ENCODE measurements at places on chromosomes 6 and 20.

DNA sequence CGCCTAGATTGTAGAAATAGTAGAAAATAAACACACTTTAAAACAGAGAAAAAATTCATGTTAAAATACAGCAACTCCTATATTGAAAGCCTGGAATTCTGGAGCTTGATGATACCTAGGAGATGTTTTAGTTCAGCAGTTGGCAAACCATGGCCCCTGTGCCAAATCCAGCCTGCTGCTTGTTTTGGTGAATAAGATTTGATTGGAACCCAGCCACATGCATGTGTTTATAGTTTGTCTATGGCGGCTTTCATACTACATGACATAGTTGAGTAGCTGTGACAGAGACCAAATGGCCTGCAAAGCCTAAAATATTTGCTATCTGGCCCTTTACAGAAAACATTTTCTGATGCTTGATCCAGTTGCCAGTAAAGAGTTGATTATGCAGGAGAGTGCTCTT, 57.2 kb downstream of the PAX1 start:
- DNase-seq: no peak

DNA sequence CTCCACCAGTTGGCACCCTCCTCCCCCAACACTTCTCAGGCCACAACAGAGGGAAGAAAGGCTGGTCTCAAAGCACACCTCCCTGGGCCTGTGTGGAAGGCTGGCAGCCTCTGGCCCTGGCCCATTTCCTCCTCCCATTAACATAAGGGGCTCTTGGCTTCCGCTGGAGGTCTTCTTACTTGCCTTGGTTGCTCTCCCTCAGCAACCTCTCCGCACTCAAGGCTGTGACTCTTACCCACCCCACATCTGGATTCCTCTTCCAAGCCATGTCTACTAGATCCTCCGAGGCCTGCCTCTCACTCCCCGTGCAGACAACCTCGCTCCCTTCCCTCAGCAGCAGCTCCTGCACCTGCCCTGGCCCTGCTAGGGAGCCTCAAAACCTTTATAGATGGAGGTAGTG, 112.2 kb upstream of the PRND start:
- DNase-seq: no peak

DNA sequence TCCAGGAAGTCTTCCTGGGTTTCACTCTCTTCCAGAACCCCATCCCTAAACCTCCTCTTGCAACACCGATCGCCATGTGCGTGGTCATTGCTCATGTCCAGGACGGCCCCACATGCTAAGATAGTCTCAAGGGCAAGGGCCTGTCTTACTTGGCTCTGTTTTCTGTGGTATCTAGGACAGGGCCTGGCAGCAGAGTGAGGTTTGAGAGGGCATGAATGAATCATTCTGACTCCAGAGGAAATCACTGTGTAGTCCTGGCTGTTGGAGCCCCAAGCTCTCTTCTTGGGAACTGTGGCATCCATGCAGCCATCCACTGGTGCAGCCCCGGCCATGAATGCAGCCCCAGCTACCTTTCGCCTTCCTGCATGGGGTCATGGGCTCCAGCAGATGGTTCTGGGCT, 12.4 kb downstream of the SIRPA start:
- no peak for DNase-seq

GRCh38 chr20:41051009-41051825, 22.6 kb downstream of the TOP1 start:
- DNase-seq: no peak

GRCh38 chr6:133983099-133983939, 30.3 kb downstream of the TBPL1 start:
- DNase-seq: no peak

DNA sequence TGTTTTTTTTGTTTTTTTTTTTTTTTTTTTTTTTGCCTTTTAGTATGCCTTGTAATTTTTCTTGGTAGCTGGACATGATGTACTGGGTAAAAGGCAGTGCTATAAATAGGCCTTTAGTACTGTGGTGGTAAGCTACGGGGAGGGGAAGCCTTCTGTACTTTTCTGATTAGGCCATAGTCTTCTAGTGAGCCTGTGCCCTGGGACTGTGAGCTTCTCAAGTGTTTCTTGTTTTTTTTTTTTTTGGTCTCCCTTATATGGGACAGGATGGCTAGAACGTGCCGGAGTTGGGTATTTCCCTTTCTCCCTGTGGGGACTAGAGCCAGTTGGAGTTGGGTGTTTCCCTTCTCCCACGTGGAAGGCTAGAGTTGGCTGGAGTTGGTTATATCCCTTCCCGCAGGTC, 59.4 kb upstream of the PRELID3B start:
- DNase-seq: no peak

- no peak for DNase-seq
These were observed 141.0 kb downstream of the OR2B2 start for GRCh38 chr6:27771235-27771634.

All from NCI-H774 (cell line).